ENCODE measurements at places on chromosomes 5 and 9.

DNA sequence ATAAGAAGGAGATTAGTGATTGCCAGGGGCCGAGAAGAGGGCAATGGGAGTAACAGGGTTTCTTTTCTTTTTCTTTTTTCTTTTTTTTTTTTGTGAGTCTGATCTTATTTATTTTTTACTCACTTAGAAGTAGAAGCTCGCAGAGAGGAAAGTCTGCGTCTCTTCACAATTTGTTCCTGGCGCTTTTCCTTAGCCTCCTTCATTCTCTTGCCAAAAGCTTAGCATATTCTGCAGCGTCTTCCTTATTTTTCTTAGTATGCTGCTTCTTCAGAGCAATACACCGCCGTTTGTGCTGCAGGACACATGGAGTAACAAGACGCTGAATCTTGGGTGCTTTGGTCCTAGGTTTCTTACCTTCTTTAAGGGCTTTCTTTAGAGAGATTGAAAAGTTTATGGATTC, 30.3 kb upstream of the DENND4C start:
- DNase-seq, result no peak

- no peak for DNase-seq
Measured at GRCh38 chr5:81021951-81022687, 62.0 kb downstream of the RASGRF2 start.

DNA sequence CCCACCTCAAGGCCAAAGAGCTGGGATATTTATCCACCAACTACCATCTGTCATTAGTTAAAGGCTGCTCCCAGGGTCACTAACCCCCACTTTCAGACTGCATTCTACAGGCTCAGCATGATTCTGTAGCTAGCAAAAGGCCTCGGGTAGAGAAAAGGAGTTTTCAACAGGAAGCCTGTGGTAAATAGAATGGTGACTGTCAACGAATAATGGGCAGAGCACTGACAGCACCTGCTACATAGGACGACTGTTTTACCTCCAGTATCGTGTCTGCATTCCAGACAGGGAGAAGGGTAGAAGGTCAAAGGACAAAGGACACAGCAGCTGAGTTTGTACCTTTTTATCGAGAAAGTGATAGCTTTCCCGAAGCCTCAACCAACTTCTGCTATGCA, 20.3 kb downstream of the MFAP3 start:
- DNase-seq, result no peak

DNA sequence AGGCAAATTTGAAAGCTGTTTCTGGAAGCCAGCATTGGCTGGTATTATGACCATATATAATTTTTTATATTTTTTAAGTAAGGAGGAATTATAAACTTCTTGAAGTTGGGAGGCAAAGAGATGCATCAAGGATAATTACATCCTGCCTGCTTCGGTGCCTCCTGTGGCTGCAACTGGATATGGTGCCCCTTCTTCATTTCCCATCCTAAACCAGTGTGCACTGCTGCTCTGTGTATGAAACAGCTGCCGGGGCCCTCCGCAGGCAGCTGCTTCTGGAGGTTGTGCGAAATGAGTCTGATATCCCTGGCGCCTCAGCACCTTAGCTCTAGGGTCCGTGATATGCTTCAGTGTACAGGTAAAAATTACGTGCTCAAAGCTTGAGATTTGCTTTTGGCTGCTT, 304.2 kb downstream of the ENC1 start:
- DNase-seq, result no peak

DNA sequence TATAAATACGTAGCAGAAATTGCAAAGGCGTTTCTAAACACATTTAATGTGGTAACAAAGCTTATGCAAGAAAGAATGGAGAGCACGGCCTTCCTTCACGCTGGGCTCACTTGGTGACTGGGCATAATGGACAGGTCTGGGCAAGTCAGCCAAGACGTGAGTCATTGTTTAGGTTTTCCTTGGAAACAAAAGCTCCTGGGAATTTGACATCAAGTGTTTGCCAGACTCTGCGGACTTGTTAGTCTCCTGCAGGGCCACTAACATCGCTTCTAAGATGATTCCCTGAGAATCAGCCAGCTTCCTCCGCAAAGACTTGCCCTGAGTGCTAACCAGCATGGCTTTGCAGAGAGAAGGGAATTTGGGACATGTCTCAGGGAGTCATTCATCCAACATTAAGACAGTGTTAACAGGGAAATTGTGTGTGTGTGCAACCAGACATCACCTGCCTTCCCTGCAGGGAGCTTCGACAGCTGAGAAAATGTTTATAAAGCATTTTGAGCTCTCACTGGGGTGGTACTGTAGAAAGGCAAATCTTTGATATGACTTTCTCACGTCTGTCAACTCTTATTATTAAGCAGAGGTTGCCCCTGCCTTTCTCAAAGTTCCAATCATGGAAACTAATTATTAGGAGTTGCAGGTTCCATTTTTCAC, 182.5 kb downstream of the NTRK2 start:
- no peak for DNase-seq

DNA sequence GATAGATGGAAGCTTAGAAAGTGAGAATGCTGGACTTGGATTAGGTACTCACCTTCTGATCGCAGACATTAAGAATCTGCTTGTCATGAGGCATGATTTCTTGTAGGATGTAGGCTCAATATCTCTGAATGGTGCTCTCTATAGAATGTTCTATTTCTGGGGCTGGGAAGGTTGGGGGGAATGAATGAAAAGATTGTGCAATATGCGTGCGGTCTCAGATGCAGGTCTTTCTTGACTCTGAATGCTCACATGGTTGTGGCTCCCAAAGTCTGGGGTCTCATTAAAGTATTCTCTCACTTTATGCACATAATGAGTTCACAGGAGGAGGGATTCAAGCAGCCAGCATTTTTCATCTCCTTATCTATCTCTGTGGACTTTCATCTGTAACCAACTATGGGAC, 482.0 kb upstream of the CD180 start:
- no peak for DNase-seq

- DNase-seq, result no peak
Measured at GRCh38 chr9:121914604-121915303, 178.4 kb downstream of the TTLL11 start.

DNA sequence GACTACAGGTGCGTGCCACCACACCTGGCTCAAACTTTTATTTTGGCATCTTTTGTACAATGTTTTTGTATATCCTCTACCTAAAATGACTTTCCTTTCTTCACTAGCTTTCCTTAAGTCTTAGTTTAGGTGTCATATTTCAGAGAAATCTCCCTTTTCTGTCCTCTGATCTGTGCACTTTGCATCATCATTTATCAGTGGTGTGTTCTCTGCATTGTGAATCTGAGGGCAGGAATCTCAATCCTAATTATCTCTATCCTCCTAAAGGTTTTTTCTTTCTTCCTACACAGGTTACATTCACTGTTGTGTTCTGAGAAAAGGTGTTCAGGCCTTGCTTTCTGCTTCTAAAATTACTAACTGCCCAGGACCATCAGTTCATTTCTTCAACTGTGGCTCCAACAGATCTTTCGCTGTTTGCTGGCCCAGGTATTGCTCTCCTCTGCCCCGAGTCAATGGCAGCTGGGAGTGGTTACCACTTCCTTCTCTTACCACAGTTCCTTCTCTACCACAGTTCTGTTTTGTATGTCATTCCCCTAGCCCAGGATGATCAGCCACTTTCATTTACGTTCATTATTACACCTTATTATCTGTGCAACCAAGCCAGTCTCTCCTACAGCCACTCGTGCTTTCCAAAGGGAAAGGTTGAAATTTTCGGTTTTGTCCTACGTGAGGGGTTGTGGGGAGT, 14.0 kb downstream of the TGFBR1 start:
- no peak for DNase-seq
